A549 treated with CORT108297 at 1 μM for 4 hours (cell line): ENCODE measurements at places on chromosomes 1 and 21. TPM values are rescaled to one million over a fixed set of nuclear protein-coding genes. Genes with fewer than 3 reads are reported as not detected.

The GBP7 gene
- not detected in 5 replicates for total RNA-seq

The ALG14 gene
- total RNA-seq = 4.0 to 8.4 TPM (median 7.3 TPM) in 5 replicates

The CRP gene
- total RNA-seq = not detected in 5 replicates

The NFYC gene
- 37.0 to 40.6 TPM (median 39.8 TPM) in 5 replicates for total RNA-seq
